ENCODE measurements at places on chromosomes 3 and 15. TPM values are rescaled to one million over a fixed set of nuclear protein-coding genes. Genes with fewer than 3 reads are reported as not detected.

Gene C3orf62
- 4.5 TPM for total RNA-seq

Gene CHL1
- total RNA-seq = 0.20 TPM

Gene GOLGA6D
- not detected for total RNA-seq

DNA sequence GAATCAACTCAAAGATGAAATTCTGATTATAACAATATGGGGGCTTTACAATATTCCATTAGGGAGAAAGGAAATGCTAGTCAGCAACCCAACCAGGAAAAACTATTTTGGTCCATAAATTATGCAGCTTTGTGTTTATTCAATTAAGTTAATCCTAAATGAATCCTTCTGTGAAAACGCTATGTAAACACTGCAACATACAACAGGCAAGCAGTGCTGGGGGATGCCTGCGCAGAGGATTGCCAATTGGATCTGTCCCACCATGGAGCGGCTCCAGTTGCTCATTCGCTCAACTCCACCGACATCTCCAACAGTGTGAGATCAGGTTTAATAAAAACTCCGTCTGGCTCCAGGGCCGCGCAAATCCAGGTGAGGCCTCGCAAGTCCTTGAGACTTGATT, 290.5 kb upstream of the VEPH1 start:
- no peak overlapping the region for H3K27ac ChIP-seq
- no peaks in the 10 kb centered on the region for H3K4me1 ChIP-seq
- H3K4me3 ChIP-seq = no peak overlapping the region
- no peak for DNase-seq
- no peaks in the 10 kb centered on the region for H3K27me3 ChIP-seq

- no peaks in the 10 kb centered on the region for H3K36me3 ChIP-seq
- no peak overlapping the region for H3K27ac ChIP-seq
- H3K4me1 ChIP-seq = no peaks in the 10 kb centered on the region
Measured at GRCh38 chr3:6039971-6040370, 820.9 kb upstream of the GRM7 start.

- H3K27me3 ChIP-seq = no peaks in the 10 kb centered on the region
- H3K36me3 ChIP-seq = no peaks in the 10 kb centered on the region
- no peak for DNase-seq
- no peak overlapping the region for H3K27ac ChIP-seq
- no peaks in the 10 kb centered on the region for H3K4me1 ChIP-seq
Measured at GRCh38 chr15:64870353-64870752, 28.6 kb downstream of the PLEKHO2 start.

All from hepatocyte (in vitro differentiated cells).